ENCODE measurements at places on chromosomes 11 and 22.

DNA sequence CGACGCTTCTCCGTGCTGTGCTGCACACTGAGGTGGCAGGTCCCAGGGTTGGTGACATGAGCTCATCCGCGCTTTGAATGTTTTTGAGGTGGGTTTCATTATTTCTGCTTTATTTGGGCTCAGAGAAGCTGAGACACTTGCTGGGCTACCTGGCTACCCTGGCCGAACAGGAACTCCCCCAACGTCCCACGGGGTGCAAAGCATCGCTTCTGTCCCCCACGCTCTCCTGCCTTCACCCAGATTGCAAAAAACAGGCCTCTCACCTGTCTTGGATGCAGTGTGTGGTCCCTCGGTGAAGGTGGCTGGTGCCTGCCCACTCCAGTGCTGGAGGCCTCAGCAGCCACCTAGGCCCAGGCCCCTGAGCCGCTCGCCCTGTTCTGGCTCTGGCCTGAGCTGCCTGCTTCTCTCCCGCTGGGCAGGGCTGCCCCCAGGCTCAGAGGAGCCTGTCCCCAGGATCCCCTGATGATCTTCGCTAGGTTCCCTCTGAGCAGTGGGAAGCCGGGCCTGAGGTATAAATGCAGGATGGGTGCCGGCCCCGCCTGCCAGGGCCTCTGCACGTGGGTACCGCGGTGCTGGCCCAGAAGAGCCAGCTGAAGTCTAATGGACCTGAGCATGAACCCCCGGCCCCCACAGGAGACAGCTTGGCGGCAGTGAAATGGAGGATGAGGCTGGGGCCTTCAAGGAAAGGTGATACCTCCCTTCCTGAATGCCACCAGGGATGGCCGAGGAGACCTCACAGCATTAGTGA is 15.8 kb upstream of the MRGPRD start:
- no peak for DNase-seq

- DNase-seq, result peak; percentile 38
Observed at GRCh38 chr22:23478175-23478574, 101.9 kb downstream of the IGLL1 start.

DNA sequence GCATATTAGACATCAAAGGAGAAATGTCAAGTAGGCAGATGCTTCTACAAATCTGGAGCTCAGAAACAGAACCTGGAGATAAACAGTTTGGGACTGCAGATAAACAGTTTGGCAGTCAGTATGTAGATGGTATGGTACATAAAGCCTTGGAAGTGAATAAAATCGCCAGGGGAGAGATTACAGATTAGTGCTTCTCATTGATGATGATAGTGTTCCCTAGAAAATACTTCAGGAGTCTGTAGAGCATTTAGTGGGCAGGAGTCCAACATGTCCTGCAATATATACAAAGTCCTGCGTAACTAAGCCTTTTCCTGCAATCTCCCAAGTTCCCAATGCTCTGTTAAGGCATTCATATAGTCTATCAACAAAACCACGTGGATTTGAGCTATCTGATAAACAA is 35.2 kb downstream of the NARS2 start:
- no peak for DNase-seq

- DNase-seq, result no peak
Observed at GRCh38 chr11:99979042-99979441, 708.0 kb upstream of the ARHGAP42 start.

- no peak for DNase-seq
Observed at GRCh38 chr11:102295045-102295444, 22.2 kb upstream of the BIRC3 start.

- DNase-seq, result no peak
Observed at GRCh38 chr22:29511126-29511862, 31.3 kb downstream of the NEFH start.

DNA sequence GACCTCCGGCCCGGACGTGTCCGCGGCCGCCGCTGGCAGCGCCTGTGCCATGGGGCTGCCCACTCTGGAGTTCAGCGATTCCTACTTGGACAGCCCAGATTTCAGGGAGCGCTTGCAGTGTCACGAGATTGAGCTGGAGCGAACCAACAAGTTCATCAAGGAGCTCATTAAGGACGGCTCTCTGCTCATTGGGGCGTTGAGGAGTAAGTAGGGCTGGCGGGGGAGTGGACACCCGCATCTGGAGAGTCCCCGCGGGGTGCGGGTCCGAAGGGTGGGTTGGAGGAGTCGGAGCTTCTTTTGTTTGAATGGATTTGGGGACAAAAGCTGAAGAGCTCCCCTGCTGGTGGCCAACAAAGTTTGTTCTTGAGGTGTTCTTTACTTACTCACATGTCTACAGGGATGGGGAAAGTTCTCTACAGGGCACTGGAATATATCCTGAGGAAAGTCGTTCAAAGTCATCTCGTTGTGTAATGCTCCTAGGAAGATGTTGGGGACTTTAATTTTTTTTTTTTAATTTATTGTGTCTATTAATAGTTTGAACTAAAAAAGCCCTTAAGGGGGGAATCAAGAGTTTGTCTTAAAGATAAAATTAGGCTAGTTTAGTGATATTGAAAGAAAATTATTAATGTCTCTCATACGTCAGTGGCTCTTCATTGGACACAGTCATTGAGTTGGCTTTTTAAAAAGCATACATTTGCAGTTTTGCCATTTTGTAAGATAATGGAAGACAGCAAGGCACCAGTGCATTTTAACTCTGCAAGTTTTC is 725 bp downstream of the ARHGAP42 start:
- peak; percentile 81 for DNase-seq

GRCh38 chr11:10294290-10294953 is 403 bp upstream of the SBF2 start:
- DNase-seq, result peak; percentile 45

DNA sequence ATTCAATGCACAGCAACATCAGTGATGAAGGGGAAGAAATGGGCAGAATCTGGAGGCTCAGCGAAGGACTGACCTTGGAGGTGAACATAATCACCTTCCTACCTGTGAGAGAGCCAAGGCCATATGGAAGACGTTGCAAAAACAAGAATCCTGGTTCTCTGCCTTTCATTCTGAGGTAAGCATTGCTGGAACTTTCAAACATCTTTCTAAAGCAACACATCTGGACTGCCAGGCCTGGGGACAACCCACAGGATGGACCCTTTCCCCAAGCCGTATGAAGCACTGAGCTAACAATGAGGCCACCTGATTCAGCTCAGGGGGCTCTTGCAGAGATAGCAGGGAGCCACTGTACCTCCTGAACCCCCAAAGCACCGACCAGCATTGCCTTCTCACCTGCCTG is 70.5 kb downstream of the ETS1 start:
- DNase-seq, result no peak

GRCh38 chr11:96125400-96125799 is 201.5 kb upstream of the MTMR2 start:
- no peak for DNase-seq

DNA sequence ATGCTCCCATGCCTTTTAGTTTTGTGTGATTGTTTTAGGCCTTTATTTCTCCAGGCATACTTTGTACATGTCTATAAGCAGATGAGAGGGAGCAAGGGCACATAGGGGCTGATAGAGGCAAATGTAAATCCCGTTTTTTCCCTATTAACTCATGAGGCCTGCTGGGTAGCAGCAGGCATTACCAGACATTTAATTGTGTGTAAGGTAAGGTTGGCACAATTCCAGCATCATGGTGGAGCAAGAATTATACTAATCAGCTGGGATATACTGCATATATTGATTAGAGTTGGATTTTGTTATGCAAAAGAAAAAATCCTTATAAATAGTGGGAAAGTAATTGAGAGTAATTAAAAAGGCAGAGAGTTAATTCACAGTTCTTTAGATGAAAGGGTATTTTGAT is 12.2 kb downstream of the FAT3 start:
- no peak for DNase-seq

DNA sequence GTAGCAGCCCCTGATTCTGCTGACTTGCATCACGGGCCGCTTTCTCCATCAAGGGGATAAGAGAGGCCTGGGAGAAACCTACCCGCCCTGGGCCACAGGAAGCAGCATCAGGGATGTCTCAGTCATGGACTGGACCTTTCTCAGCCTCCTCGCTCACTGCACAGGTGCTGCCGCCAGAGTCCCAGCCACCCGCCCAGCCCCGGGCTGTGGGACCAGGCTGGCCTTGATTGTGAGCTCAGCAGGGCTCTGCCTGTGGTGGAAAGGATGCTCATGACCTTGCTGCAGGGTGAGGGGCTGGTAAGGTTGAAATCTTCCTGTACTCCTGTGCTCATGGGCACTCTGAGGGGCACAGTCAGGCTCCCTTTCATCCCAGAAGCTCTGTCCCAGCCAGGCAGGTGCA is 26.0 kb upstream of the GGTLC2 start:
- no peak for DNase-seq

DNA sequence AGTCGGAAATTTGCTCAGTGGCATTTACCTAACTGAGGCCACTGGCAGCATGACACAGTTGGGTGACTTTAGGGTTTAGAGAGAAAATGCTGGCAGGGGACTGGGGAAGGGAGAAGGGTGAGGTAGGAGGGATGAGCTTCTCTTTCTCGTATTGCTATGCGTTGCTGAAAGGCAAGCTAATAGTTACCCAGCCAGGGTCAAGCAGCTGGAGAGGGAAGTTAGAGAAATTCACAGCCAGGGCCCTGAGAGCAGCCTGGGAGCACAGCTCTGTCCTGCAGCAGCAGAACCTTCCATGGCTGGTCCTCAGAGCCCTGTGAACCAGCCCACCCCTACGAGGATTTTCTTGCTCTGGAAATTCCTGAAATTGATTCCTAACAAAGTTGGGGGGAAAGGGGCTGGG is 679.6 kb downstream of the NTM start:
- DNase-seq, result no peak

DNA sequence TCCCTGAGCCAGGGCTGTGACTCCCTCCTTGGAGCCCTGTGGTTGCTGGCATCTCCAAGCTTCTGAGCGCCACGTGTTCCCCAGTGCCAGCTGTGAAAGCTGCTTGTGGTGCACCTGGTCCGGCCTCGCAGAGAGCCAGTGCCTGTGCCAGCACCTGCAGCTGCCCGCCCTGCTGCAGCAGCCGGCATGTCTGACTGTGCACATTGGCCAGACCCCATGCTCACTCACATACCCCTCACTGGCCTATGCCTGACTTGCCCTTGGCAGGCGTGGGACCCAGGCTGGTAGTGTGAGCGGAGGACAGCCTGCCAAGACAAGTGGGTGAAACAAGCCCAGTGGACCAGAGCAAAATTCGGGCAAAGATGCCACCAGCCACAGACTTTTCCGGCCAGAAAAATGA is 9.8 kb downstream of the MRPL48 start:
- no peak for DNase-seq

GRCh38 chr22:17087498-17088131 is 2.8 kb downstream of the IL17RA start:
- DNase-seq, result no peak

DNA sequence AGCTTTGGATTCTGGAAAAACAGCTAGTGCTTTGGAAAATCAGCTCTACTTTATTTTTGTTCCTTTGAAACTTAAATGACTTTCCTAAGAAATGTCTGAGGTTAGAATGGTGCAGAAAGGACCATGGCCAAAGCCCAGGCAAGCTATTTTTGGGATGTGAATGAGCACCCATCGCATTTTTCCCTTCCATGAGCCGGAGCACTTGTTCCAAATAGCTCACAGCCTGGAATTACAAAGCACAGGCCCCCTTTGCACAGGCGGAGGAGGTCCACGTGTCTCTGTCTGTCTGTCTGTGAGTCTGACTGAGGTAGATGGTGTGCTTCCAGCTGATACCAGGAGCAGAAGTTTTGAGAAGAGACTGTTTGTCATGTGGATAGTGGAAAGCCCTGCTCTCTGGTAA is 50.7 kb downstream of the MICAL2 start:
- DNase-seq, result no peak

DNA sequence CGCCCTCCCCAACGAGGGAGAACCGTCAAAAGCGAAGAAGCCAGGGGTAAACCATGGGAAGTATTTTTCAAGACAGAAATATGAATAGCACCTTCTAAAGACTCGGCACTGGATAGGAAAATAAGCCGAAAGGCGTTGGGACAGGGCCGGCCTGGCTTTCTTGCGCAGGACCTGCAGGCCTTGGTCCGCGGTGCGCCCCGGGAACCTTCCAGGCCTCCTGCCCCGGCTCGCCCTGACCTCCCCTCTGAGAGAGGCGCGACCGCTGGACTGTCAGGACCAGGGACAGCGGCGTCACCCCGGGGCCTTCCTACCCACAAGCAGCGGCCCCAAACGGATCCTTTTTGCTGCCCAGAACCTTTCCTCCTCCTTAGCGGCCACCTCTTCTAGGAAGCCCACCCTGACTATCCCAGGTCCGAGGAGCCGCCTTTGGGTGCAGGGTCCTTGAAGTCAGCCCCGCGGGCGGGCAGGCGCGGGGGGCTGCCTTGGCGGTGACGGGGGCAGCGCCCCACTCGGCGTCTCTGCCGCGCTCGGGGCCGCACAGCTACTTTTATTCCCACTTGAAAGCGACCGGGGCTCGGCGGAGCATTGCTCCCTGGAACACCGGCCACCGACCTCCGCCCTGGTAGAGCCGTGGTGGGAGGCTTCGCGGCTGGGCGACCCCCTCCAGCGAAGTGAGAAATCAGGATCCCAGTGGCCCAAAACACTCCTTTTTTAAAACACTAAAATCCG is 650 bp upstream of the MAPK11 start:
- DNase-seq, result peak; percentile 54

GRCh38 chr11:132971351-132971750 is 561.0 kb downstream of the OPCML start:
- no peak for DNase-seq

GRCh38 chr11:36454941-36455631 is 55.0 kb downstream of the TRAF6 start:
- DNase-seq, result no peak

DNA sequence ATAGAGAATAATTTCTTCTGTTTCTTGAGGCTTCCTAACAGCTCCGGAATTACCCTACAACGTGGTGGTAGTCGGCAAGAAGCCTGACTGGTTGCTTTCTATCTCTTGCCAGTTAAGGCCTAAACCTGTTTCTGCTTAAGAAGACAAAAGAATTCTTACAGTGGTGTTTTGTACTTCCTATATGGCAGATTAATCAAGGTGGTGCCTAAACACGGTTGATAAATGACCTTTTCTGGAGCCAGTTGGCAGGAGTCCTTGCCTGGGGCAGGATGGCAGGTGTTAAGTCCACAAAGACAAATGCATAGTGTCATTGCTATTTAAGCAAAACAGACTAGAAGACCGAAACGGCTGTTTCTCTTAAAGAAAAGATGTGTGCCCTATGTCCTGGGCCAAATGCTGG is 9.9 kb downstream of the GVQW3 start:
- DNase-seq, result no peak

DNA sequence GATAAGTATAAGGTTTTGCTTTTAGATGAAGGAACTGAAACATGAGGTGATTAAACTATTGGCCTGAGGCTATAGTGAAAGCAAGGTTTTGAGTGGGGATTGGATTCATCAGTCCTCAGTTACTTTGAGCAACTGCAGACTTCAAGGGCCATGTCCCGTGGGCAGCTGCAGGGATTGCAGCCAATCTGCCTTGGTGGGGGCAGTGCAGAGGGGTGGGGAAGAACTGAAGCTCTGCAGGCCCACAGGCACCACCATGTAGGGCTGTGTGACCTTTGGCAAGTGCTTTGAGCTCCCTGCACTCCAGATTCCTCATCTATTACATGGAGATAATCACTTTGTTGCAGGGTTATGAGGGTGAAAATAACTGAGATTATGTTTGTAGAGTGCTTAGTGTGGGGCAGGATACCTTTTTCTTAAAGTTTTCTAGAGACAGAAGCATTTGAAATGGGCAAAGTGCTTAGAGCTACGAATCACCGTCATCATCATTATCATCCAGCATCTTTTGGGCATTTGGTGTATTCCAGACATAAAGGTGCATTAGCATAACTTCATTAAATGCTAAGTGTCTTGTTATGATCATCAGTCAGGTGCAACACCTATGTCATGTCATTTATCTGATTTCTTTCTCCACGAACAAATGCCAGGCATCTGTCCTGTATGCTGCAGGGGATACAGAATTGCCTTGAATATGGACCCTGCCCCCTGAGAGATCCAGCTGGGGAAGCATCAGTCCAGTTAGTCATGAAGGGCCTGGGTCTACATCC is 72.1 kb upstream of the TENM4 start:
- DNase-seq, result no peak

All from PC-3 (cell line).